Gastrocnemius medialis (tissue), 4 donors: ENCODE measurements at places on chromosomes 4 and X. TPM values are rescaled to one million over a fixed set of nuclear protein-coding genes. Genes with fewer than 3 reads are reported as not detected.

GRCh38 chr4:171022824-171023230, 790.4 kb upstream of the GALNTL6 start:
- no peak overlapping the region for H3K27ac ChIP-seq
- H3K36me3 ChIP-seq: no peaks in the 10 kb centered on the region
- no peak overlapping the region for H3K4me3 ChIP-seq
- DNase-seq: no peak
- H3K4me1 ChIP-seq: no peaks in the 10 kb centered on the region

GRCh38 chrX:54288968-54289367, 68.9 kb downstream of the WNK3 start:
- H3K4me1 ChIP-seq: no peaks in the 10 kb centered on the region
- no peak overlapping the region for H3K4me3 ChIP-seq
- no peak overlapping the region for H3K27ac ChIP-seq
- no peak for DNase-seq

GRCh38 chr4:164753873-164754488, at the start of gene SMIM31:
SMIM31 (plus strand) TSS chr4:164754131; CDS start chr4:164770444, 16,313 bp downstream.
- no peaks in the 10 kb centered on the region for H3K4me1 ChIP-seq
- H3K27ac ChIP-seq: no peak within 1 kb of the TSS
- no peaks in the 10 kb centered on the region for H3K27me3 ChIP-seq
- no peak within 1 kb of the TSS for H3K4me3 ChIP-seq
- no peak for DNase-seq

DNA sequence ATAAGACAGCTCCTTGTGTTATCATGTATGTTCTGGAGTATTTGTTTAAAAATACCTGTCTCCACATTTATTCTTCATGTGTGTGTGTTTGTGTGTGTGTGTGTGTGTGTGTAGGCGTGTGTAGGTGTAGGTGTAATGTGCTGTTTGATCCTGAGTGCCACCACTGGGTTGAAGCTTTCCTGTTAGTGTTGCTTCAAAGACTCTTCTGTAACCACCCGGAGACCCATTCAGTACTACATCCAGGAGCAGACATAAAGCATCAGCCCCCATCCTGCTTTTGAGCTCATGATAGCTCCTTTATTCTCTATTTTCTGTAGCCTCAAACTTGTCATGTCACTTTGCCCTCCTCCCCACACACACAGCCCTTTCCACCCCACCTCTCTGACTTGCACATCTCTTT, 3.0 kb upstream of the ZDHHC9 start:
- no peaks in the 10 kb centered on the region for H3K27me3 ChIP-seq
- H3K27ac ChIP-seq: no peak overlapping the region
- H3K36me3 ChIP-seq: no peaks in the 10 kb centered on the region
- H3K4me3 ChIP-seq: no peak overlapping the region
- H3K4me1 ChIP-seq: no peaks in the 10 kb centered on the region

GRCh38 chrX:10110984-10111363, 45.8 kb upstream of the CLCN4 start:
- DNase-seq: no peak
- no peaks in the 10 kb centered on the region for H3K27me3 ChIP-seq
- no peak overlapping the region for H3K4me3 ChIP-seq
- peaks cover 19% of the 10 kb centered on the region for H3K4me1 ChIP-seq
- peak overlapping the region; percentile 54 for H3K27ac ChIP-seq
- no peaks in the 10 kb centered on the region for H3K36me3 ChIP-seq

GRCh38 chr4:84166486-84166885, 332.6 kb downstream of the NKX6-1 start:
- no peak for DNase-seq
- H3K4me1 ChIP-seq: no peaks in the 10 kb centered on the region
- no peak overlapping the region for H3K4me3 ChIP-seq
- no peaks in the 10 kb centered on the region for H3K36me3 ChIP-seq
- no peak overlapping the region for H3K27ac ChIP-seq
- H3K27me3 ChIP-seq: no peaks in the 10 kb centered on the region

DNA sequence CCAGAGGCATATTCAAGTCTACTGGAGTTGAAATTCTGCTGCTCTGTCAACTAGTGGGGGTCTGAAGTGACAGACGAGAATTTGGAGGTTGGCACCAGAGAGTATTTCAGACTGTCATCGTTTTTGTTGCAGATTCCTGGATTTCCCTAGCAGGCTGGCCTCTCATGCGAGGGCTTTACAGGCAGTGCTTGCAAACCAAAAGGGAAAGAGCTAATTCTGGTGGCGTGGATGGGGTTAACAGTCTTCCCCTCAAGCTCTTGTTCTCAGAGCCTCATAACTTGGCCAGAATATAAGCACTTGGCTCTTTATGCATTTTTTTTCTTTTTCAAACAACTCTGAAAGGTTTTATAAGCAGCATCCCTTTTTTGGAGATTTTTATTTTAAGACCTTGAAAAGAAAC, at the start of gene SPARCL1:
Gene SPARCL1 (minus strand): TSS at position 190 of the 400 bp plus-strand sequence. CDS start 29,802 bp downstream, outside the sequence.
- no peaks in the 10 kb centered on the region for H3K36me3 ChIP-seq
- no peaks in the 10 kb centered on the region for H3K27me3 ChIP-seq
- H3K27ac ChIP-seq: peak within 1 kb of the TSS; percentile 77

RAB40A gene
- total RNA-seq: not detected

- peak overlapping the region; percentile 47 for H3K4me3 ChIP-seq
- peaks cover 45% of the 10 kb centered on the region for H3K4me1 ChIP-seq
- H3K27ac ChIP-seq: peak overlapping the region; percentile 89
- peak; percentile 79 for DNase-seq
- H3K27me3 ChIP-seq: no peaks in the 10 kb centered on the region
- H3K36me3 ChIP-seq: peaks cover 26% of the 10 kb centered on the region
These were observed 53.8 kb upstream of the TBC1D14 start for GRCh38 chr4:6855692-6856297.

DNA sequence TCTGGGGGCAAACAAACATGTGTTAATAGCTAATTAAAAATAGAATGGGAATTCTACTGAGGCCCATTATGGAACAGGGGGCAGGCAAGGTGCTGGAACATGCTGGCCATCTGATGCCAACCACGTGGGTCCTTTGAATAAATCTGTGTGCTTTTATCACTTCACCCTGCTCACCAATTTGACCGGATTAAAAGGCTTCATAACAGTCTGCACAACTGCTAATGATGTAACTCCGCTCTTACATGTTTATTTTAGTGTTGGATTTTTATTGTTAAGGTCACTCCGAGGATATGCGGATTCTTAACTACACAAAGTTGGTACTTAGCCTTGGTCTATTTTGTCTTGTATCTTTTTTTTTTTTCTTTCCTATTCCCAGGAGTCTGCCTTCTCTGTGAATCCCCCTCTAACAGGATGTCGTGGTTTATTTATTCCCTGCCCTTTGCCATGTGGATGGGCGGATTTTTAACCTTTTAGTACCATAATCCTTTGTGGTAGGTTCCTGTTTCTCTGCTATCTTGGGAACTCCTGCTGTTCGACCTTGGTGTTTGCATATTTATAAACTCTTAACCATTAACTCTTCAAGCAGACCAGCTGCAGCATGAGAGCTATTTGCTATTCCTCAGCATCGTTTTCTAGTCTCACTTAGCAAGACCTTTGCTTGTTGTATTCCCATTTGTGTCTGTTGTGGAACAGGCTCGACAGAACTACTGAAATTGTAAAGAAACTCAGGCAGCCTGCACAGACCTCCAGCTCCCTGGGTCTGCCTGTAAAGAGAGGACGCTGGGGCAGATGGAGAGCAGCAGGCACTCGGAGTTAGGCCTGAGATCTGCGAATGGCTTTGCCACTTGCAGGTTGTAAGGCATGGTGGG, 38.0 kb downstream of the TRIM2 start:
- DNase-seq: no peak
- H3K27me3 ChIP-seq: no peaks in the 10 kb centered on the region
- H3K36me3 ChIP-seq: no peaks in the 10 kb centered on the region
- no peak overlapping the region for H3K27ac ChIP-seq

GRCh38 chr4:134787315-134787714, 585.7 kb upstream of the PABPC4L start:
- no peak for DNase-seq
- H3K4me3 ChIP-seq: no peak overlapping the region
- no peaks in the 10 kb centered on the region for H3K36me3 ChIP-seq
- no peaks in the 10 kb centered on the region for H3K4me1 ChIP-seq
- H3K27ac ChIP-seq: no peak overlapping the region

DNA sequence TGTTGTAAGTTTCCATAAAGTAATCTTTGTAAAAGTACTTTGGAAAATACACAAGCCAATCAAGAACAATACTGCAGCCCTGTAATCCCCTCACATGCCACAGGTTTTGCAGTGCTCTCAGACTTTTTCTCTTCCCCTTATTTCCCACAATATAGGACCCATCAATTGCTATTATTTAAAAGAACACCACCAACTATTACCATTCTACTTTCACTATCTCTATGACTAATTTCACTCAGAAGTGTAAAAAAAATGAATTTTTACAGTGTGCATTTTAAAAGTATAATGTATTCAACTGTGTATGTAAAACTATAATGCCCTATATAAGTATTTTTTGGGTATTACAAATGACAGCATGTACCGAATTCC, 1.7 kb downstream of the ATP8A1 start:
- H3K4me3 ChIP-seq: peak overlapping the region; percentile 93
- no peak for DNase-seq
- no peaks in the 10 kb centered on the region for H3K36me3 ChIP-seq
- peaks cover 57% of the 10 kb centered on the region for H3K4me1 ChIP-seq
- H3K27me3 ChIP-seq: no peaks in the 10 kb centered on the region

DNA sequence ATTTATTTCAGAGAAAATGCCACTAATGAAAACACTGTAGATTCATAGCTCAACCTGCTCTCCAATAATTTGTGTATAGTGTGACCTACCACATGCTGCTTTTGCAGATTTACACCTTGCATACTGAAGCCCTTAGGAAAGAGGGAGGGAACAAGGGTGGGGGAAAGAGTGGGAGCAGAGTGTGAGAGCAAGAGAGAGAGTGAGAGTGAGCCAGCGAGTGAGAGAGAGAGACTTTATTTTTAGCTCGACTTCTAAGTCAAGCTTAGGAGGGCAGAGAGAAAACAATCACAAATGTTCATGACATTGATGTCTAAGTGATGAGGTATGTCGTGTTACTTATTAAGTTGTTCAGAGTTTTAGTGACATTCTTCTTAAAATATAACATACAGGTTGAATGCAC, 112.5 kb upstream of the HAND2 start:
- no peak overlapping the region for H3K4me3 ChIP-seq
- no peaks in the 10 kb centered on the region for H3K36me3 ChIP-seq
- no peak for DNase-seq
- H3K27me3 ChIP-seq: no peaks in the 10 kb centered on the region
- H3K4me1 ChIP-seq: no peaks in the 10 kb centered on the region

- H3K36me3 ChIP-seq: no peaks in the 10 kb centered on the region
- no peaks in the 10 kb centered on the region for H3K27me3 ChIP-seq
- no peak overlapping the region for H3K4me3 ChIP-seq
- no peak for DNase-seq
These were observed 15.7 kb downstream of the ATP8A1 start for GRCh38 chr4:42641161-42641560.

GRCh38 chr4:107989537-107990386, at the start of gene HADH:
HADH (plus strand) TSS chr4:107989889; CDS start chr4:107989933, 44 bp downstream.
- peak within 1 kb of the TSS; percentile 91 for H3K4me3 ChIP-seq
- H3K27ac ChIP-seq: peak within 1 kb of the TSS; percentile 96
- peaks cover 47% of the 10 kb centered on the region for H3K4me1 ChIP-seq
- peak; percentile 96 for DNase-seq

DNA sequence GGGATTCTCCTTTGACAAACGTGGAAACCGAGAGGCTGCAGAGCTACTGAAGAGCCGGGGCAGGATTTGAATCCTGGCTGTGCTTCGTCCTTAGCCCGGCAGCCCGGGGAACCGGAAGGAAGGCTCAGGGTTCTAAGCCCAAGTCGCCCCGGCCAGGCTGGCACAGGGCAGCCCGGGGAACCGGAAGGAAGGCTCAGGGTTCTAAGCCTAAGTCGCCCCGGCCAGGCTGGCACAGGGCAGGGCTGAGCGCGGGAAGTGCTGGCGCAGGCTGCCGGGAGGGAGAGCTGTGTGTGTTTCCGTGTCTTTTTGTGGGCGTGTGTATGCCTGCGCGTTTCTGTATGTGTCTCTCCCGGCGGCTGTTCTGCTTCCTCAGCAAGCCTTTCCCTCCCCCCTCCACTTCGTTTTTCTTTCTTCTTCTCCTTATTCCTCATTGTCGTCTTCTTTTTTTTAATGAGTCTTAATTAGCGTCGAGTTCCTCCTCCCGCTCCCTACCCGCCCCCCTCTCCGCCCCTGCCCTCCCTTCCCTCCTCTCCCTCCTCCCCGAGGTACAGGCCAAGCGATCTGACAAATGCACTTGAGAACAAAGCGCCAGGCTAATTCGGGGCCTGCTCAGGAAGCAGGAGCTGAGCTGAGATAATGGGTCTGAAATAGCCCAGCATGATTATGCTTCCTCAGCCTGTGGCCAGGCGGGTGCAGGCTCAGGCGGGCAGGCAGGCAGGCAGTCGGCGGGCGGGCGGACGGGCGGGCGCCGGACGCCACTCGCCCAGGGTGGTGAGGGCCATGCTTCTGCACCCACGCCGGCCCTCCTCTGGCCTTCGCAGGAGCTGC, 65.9 kb downstream of the EFNB1 start:
- no peaks in the 10 kb centered on the region for H3K27me3 ChIP-seq
- peak overlapping the region; percentile 51 for H3K4me3 ChIP-seq
- H3K36me3 ChIP-seq: no peaks in the 10 kb centered on the region
- peak overlapping the region; percentile 88 for H3K27ac ChIP-seq

GRCh38 chr4:105645440-105645839, 63.0 kb downstream of the INTS12 start:
- DNase-seq: no peak
- no peaks in the 10 kb centered on the region for H3K36me3 ChIP-seq
- H3K4me1 ChIP-seq: no peaks in the 10 kb centered on the region
- H3K27me3 ChIP-seq: no peaks in the 10 kb centered on the region
- no peak overlapping the region for H3K27ac ChIP-seq

GRCh38 chr4:106149026-106149425, 167.0 kb downstream of the TBCK start:
- no peaks in the 10 kb centered on the region for H3K36me3 ChIP-seq
- H3K4me3 ChIP-seq: no peak overlapping the region
- no peak overlapping the region for H3K27ac ChIP-seq
- no peak for DNase-seq
- H3K27me3 ChIP-seq: no peaks in the 10 kb centered on the region
- H3K4me1 ChIP-seq: no peaks in the 10 kb centered on the region

FHIP1A gene
- 115 TPM for total RNA-seq

- H3K36me3 ChIP-seq: no peaks in the 10 kb centered on the region
- H3K27me3 ChIP-seq: no peaks in the 10 kb centered on the region
- no peaks in the 10 kb centered on the region for H3K4me1 ChIP-seq
- no peak for DNase-seq
- H3K27ac ChIP-seq: no peak overlapping the region
- no peak overlapping the region for H3K4me3 ChIP-seq
These were observed 22.8 kb upstream of the ADAMTS3 start for GRCh38 chr4:72591547-72592454.

DNA sequence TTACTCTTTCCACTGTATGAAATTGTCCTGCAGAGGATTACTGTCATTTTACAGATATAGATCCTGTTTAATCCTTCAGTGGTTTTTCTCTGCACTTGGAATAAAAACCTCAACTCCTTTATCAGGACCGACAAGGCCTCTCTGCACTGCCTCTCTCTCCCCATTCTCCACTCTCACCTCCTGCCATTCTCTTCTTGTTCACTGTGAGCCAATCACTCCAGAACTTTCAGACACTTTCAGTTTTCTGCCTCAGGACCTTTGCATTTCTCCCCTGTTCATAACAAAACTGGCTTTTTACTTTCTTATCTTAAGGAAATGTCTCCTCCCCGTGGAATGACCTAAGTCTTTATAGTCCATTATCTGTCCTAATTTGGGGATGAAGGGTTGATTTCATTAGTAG, 137.3 kb downstream of the ELOVL6 start:
- H3K4me1 ChIP-seq: no peaks in the 10 kb centered on the region
- H3K4me3 ChIP-seq: no peak overlapping the region
- H3K27ac ChIP-seq: no peak overlapping the region
- H3K27me3 ChIP-seq: no peaks in the 10 kb centered on the region
- DNase-seq: no peak
